ENCODE measurements at places on chromosomes 1 and 21. TPM values are rescaled to one million over a fixed set of nuclear protein-coding genes. Genes with fewer than 3 reads are reported as not detected.

DNA sequence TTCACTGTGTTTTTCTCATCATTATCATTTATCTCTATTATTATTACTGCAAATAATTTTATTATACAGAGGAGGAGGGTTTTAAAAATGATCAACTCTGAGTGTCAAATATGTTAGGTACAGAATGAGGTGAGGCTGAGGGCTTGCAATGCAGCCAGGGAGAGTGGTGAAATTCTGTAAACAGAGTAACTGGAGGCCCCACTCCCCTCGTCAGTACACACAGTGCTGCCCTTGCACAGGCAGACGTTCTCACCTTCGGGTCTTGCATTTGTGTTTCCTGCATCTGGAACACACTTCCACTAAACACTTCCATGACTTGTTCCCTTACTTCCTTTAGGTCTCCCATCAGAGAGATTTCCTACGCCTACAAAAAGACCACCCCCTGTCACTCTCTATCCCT lies 24.3 kb upstream of the COA6 start:
- DNase-seq: no peak

- DNase-seq: no peak
These were observed 1.0 kb upstream of the CRTC2 start for GRCh38 chr1:153959454-153959853.

DNA sequence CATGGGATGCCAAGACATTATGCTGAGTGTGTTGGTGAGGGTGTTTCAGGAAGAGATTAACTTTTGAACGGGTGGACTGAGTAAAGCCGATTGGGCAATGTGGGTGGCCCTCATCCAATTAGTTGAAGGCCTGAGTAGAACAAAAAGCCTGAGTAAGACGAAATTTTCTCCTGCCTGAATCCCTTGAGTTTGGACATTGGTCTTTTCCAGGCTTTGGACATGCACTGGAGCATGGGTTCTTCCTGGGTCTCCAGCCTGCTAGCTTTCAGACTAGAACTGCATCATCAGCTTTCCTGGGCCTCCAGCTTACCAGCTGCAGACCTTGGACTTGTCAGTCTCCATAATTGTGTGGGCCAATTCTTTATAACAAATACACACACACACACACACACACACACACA lies 63.6 kb downstream of the NIBAN1 start:
- no peak for DNase-seq

GRCh38 chr1:231602673-231602984 lies 24.0 kb upstream of the DISC1 start:
- DNase-seq: no peak

DNA sequence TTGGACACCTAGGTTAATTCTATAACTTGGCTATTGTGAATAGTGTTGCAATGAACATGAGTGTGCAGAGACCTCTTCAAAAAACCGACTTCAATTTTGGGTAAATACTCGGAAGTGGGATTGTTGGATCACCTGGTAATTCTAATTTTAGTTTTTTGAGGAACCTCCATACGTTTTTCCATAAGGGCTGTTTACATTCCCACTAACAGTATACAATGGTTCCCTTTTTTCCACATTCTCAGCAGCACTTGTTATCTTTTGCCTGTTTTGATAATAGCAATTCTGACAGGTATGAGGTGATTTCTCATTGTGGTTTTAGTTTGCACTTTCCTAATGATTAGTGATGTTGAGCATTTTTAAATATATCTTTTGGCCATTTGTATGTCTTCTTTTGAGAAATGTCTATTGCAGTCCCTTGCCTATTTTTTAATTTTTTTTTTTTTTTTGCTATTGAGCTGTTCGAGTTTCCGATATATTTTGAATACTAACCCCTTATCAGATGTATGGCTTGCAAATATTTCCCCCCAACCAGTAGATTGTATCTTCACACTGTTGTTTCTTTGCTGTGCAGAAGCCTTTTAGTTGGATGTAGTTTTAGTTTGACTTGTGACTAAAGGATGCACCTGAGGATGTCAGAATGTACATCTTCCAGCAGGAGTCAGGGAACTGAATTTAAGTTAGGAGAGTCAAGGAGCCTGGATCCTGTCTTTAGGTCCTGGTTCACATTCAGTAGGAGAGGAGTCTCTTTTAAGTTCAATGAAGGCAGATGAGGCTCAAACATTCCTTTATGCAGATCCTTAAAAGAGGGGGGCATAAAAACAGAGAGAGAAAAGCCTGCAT lies 120.0 kb downstream of the S1PR1 start:
- DNase-seq: no peak

Gene RNPC3
- 11.3 TPM for total RNA-seq

Gene GBP6
- not detected for total RNA-seq

Gene AUNIP
- total RNA-seq: 2.1 TPM

Gene KCNA3
- total RNA-seq: 0.09 TPM

DNA sequence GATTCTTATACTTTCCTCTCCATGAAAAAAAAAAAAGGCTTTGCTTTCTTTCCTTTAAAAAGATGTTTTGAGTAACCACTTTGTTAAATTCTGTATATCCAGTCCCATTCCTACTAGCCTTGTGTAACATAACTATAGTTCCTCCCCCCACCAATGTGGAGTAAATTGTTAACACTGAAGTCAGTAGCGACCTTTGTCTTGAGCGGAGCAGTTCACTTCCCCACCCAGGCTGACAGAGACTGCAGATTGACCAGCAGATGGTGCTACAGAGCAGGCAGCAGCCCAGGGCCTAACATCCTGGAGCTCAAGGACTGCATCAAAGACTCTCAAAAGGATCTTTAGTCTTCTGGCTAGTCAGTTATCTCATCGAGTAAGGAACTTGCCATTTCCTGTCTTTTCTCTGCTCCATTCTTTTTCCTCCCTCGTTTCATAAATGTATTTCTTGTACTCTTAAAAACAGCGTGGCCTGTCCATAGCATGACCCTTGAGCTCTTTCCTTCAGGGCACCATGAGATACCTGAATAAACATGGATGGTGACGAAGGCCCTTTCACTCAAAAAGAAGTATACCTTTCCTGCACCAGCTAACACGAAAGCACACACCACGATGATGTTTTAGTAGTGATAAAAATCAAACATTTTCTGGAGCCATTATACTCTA lies 503.5 kb upstream of the PKN2 start:
- DNase-seq: peak; percentile 61
